ENCODE measurements at places on chromosomes 5 and 9.

GRCh38 chr5:144598451-144599068 is 427.9 kb downstream of the KCTD16 start:
- DNase-seq: no peak

DNA sequence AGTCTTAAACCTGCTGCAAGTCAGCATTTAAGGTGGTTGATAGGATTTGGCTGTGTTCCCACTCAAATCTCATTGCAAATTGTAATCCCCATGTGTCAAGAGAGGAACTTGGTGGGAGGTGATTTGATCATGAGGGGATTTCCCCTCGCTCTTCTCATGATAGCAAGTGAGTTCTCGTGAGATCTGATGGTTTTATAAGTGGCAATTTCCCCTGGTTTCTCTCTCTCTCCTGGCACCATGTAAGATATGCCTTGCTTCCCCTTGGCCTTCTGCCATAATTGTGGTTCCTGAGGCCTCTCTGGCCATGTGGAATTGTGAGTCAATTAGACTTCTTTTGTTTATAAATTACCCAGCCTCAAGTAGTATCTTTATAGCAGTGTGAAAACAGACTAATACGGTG is 84.3 kb upstream of the SMC2 start:
- no peak for DNase-seq

DNA sequence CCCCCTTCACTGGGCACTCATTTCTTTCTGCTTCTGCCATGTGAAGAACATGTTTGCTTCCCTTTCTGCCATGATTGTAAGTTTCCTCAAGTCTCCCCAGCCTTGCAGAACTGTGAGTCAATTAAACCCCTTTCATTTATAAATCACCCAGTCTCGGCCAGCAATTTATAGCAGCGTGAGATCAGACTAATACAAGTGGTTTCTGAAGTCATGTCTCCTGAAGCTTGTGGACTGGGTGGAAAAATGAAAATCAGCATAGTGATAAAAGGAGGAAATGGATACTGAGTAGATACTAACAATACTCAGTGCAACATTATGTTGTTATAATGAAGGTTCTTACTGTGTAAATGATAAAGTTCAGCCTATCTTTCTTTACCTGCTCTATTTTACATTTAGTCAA is 35.1 kb downstream of the NNT start:
- DNase-seq: no peak

DNA sequence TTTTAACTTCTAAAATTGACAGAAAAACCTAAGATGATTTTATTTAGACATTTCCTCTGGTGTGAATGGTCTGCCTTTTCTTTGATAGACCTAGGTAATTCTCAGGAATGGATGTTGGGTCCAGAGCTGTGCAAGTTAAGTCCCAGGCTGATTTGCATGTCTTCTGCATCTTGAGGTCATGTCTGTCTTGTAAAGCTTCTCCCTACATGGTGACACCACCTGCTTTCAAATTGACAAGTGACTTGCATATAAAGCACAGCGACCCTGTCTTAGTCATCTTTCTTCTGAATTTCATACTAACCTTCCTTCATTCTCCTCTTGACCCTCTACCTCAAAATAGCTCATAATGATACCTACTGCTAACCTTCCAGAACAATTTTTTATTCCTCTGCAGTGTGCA is 29.2 kb downstream of the OSTF1 start:
- no peak for DNase-seq

GRCh38 chr5:1431021-1431811 is 14.0 kb downstream of the SLC6A3 start:
- DNase-seq: no peak

Measured in stimulated activated CD4-positive, alpha-beta T cell treated with anti-CD3 and anti-CD28 coated beads, TNF-alpha, amount 100 ng/mL, for 24 hours (primary cell).